ENCODE measurements at places on chromosomes 2 and 18.
A peak's percentile ranks its signal among the peaks of the same experiment; 100 is the strongest.

DNA sequence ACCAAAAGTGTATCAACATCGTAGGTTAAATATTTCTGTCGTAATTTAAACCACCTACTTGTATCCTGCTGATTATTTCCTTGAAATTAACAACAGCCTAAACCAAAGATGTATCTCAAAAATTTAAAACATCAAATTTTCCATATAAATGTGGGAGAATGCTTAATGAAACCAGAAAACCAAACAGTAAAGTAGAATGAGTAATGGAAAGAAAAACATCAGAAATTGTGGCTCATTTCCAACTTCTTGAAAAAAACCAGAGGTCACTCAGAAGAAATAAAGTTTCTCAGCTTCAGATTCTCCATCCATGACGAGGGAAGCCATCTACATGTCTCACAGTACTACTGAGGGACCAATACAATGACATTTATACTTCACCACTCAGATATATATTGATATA, 296.5 kb downstream of the NOL4 start:
- DNase-seq: no peak

GRCh38 chr2:239894276-239894675, 130.9 kb downstream of the NDUFA10 start:
- no peak for DNase-seq

GRCh38 chr18:70419526-70419925, 130.7 kb downstream of the SOCS6 start:
- DNase-seq: no peak

DNA sequence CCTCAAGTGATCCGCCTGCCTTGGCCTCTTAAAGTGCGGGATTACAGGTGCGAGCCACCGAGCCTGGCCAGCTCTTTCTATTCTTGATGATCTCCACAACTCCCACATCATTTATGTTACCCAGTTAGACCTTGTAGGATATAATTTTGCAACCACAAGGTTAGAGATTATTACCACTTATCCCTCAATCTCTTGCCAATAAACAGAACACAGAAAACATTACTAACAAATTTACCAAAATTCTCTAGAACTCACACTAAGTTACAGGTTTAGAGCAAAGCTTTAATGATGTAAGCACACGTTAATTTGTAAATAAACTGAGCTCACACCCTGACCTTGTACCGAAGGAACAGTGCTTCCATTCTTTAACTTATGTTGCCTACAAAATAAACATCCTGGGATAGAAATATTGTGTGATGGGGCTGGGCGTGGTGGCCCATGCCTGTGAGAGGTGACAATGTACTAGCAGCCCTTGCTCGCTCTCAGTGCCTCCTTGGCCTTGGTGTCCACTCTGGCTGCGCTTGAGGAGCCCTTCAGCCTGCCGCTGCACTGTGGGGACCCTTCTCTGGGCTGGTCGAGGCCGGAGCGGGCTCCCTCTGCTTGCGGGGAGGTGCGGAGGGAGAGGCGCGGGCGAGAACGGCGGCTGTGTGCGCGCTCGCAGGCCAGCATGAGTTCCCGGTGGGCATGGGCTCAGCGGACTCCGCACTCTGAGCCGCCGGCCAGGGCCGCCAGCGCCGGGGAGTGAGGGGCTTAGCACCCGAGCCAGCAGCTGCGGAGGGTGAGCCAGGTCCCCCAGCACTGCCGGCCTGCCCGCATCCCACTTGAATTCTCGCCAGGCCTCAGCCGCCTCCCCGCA, 42.1 kb upstream of the ITSN2 start:
- DNase-seq: no peak

- DNase-seq: no peak
Measured at GRCh38 chr2:88492002-88492401, 39.5 kb upstream of the FOXI3 start.

GRCh38 chr2:112143150-112143549, 5.0 kb downstream of the FBLN7 start:
- DNase-seq: no peak

DNA sequence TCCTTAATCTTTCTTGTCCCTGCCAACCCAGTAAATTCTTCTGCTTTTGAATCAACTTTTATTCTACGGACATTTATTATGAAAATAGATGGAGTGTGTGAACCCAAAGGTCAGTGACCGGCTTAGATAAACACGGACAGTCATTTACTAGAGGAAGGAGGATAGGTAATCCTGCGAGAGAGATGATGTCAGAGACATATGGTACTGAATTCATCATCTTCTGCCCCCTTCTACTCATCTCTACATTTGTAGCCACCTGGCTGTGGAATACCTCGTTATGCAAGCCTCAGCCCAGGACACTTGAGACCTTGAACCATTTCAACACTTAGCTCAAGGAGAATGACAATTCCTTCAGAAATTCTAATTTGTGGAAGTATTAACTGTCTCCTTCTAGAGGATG, 443.6 kb downstream of the TDRD15 start:
- DNase-seq: no peak

GRCh38 chr2:238492840-238493239, 66.1 kb downstream of the ASB1 start:
- no peak for DNase-seq

GRCh38 chr2:39660612-39661236, 5.0 kb upstream of the TMEM178A start:
- DNase-seq: peak; percentile 79

DNA sequence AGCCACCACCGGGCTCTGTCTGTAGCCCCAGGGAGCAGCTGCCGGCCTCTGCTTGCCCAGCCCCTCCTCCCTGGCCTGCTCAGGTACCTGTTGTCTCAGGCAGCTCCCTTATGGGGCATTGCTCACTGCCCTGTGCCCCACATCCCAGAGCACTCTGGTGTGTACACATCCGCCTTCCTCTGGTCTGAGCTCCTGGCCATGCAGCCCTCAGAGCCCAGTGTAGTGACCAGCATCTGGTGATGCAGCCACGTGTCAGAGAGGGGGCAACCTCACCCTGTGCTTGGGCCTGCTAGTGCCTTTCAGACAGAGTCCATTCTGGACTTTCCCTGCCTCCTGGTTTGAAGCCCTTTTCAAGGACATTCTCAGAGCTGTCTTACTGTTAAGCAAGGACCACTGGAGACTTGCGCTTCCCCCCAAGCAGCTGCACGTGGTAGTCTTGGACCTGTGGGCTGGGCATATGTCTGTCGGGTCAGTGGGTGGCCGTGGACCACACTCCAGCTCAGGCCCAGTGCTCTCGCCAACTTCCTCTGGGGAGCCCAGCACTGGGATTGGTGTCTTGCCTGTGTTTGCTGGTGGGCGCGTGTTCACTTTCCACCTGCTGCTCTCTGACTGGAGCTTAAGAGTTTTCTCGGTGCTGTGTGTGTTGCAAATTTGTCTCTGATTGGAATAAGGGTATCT, 30.7 kb downstream of the DGKD start:
- no peak for DNase-seq

- DNase-seq: no peak
Measured at GRCh38 chr2:158779621-158780020, 15.5 kb upstream of the DAPL1 start.

GRCh38 chr2:207469451-207469850, 60.3 kb upstream of the CREB1 start:
- no peak for DNase-seq

DNA sequence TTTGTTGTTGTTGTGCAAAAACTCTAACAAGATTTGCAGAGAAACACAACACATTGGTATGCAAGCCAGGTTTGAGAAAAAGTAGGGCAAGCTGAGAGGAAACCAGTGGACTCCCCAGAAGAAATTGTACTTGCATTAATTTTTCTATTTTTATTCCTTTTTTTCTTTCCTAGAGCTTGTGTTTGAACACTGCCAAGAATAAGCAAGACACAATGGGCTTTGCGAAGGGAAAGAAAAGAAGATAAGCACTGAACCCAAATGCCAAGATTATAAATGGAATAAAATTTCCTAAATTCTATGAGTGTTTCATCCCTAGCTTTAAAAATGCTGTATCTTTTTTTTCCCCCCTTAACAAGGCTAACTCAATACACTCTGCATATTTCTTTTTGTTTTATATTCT, 17.0 kb upstream of the CYTIP start:
- no peak for DNase-seq

- DNase-seq: no peak
Measured at GRCh38 chr2:225725726-225726125, 326.2 kb downstream of the NYAP2 start.

DNA sequence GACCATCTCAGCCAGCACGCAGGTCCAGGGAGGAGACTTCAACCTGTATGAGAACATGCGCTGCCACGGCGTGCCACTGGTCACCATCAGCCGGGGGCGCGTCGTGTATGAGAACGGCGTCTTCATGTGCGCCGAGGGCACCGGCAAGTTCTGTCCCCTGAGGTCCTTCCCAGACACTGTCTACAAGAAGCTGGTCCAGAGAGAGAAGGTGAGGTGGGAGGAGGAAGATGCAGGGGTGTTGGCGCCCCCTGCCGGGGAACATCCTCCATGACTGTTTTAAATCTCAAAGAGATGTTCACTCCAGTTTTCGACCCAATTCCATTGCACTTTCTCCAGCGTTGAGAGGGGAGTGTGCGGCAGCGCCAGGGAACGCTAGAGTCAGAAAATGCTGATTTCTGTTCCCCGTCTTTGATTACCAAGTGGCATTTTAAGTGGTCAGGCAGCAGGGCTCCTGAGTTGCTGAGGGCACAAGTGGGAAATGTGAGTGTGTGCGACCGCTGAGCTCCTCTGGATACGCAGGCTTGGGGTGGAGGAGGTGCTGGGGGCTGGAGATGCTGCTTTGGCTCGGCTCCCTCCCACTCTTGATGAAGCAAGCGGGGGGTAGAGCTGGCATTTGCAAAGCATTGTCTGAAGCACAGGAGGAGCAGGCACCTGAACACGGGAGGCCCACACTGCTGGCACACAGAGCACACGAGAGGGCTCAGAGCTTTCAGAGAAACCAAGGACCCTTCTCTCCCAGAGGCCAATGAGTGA, 27.7 kb upstream of the MAPRE3 start:
- no peak for DNase-seq

DNA sequence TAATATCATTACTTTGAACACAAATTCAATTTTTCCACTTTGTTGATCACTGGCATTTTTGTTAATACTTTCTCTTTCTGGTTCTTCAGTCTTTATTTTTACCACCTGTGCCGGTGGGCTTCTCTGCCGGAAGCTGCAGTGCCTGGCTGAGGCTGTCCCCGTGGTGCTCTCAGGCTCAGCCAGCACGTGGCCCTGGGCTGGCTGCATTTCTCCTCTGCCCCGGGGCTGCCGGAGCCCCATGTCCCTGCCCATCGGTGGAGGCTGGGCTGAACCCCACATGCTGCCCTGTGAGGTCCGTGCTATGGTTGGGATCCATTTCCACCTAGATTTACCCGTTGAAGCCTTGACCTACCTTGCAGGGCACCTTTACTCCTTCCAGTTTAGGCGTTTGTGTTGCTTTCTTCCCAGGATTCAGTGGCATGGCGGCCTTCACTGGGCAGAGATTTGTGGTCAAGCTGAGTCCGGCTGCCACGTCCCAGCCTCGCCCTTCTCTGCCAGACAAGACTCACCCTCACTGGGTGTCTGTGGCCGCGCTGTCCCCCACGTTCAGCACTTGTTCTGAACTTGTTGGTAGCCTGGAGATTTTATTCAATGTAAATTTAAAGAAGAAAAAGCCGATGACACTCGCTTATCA, 12.8 kb upstream of the TMEM18 start:
- DNase-seq: no peak

- peak; percentile 31 for DNase-seq
Measured at GRCh38 chr2:179562330-179562885, 297.8 kb upstream of the SESTD1 start.

- no peak for DNase-seq
Measured at GRCh38 chr2:100624536-100624935, 61.7 kb downstream of the PDCL3 start.

DNA sequence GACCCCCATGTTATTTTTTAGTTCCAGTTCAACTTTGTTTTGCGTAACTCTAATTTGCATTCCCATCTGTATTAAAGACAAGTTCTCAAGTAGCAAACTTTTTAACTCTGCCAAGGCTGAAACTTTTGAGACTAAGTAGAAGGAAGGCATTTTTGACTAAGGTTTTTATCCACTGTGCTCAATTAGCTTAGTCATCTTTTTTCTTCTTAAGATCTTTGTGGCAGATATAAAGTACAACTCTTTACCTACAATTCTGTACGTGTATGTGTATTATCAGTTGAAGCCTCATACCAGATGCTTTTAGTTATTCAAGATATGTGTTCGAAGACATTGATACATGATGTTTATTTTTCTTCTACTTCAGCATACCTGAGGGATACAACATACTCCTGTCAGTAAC, 41.6 kb downstream of the CREB1 start:
- DNase-seq: no peak

GRCh38 chr2:86786001-86786536, 4.6 kb downstream of the CD8A start:
- DNase-seq: no peak

- DNase-seq: no peak
Measured at GRCh38 chr2:96353606-96354101, 18.1 kb downstream of the NCAPH start.

DNA sequence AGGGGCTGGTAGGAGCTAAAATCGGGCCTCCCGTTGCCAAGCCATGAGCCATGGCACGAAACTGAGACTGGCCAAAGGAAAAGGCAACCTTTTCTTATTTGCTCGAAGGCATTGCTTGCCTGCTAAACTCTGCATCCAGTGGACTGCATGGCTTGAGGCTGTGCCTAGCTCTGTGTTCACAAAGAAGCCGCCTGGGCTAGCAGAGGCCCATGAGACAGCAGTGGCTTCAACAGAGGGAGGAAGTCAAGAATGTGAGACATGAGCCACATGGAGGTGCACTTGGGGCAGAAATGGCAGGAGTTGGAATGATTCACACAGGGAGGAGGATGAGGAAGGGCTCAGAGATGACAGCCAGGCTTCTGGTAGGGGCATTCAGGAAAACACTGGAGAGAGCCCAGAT, 33.5 kb downstream of the TPRKB start:
- DNase-seq: no peak

DNA sequence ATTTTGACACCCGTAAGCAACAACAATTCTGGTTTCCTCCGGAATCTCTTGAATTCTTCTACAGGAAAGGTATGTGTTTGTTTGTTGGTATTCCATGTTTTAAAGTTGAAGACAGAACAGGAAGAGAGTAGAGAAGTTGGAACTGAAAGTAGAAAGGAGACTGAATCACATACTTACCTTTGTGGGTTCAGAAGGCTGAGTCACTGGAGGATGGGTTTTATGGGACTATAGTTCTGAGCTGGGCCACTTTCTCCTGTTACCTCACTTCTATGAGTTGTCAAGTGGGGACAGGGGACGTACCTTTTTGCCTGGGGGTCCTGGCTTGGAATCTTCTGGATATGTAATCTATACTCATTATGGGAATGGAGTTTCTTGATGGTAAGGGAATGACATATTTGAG, 40.9 kb downstream of the KDM3A start:
- no peak for DNase-seq

- DNase-seq: no peak
Measured at GRCh38 chr2:136183097-136183496, 65.1 kb upstream of the CXCR4 start.

- no peak for DNase-seq
Measured at GRCh38 chr2:75021672-75022071, 63.2 kb downstream of the POLE4 start.

- no peak for DNase-seq
Measured at GRCh38 chr2:160784034-160784433, 290.4 kb upstream of the RBMS1 start.

Measured in NCI-H524 treated with DMSO at 0.1 percent for 48 hours (cell line).